Activated naive CD4-positive, alpha-beta T cell treated with anti-CD3 and anti-CD28 coated beads for 36 hours (primary cell): ENCODE measurements at places on chromosomes 4 and X. TPM values are rescaled to one million over a fixed set of nuclear protein-coding genes. Genes with fewer than 3 reads are reported as not detected.

CPEB2 gene
- total RNA-seq, result 4.4 TPM

TMEM255A gene
- not detected for total RNA-seq

IQCM gene
- total RNA-seq, result not detected

POLN gene
- total RNA-seq, result 1.3 TPM

CD38 gene
- total RNA-seq, result 18.5 TPM

RXFP1 gene
- not detected for total RNA-seq

MAP9 gene
- total RNA-seq, result 6.2 TPM

FAT1 gene
- 0.02 TPM for total RNA-seq

PABPC5 gene
- total RNA-seq, result not detected

TEX11 gene
- not detected for total RNA-seq

HHIP gene
- total RNA-seq, result not detected

GAGE13 gene
- not detected for total RNA-seq

AMTN gene
- not detected for total RNA-seq

ITM2A gene
- 116 TPM for total RNA-seq

EDNRA gene
- total RNA-seq, result not detected

GAGE1 gene
- not detected for total RNA-seq

AFP gene
- not detected for total RNA-seq

TLR10 gene
- 0.17 TPM for total RNA-seq

UCP1 gene
- not detected for total RNA-seq

IL3RA gene
- total RNA-seq, result not detected

LRRC66 gene
- not detected for total RNA-seq

CPZ gene
- not detected for total RNA-seq

GUCY1A1 gene
- not detected for total RNA-seq

BLTP1 gene
- 23.6 TPM for total RNA-seq

TMEM187 gene
- 6.7 TPM for total RNA-seq
